ENCODE measurements at places on chromosomes 12 and 14.

GRCh38 chr12:109923481-109924245, 23.6 kb downstream of the TCHP start:
- no peak for DNase-seq

GRCh38 chr12:129496226-129496625, 407.6 kb downstream of the TMEM132D start:
- DNase-seq: no peak

GRCh38 chr12:168763-169525, 45.0 kb downstream of the SLC6A12 start:
- no peak for DNase-seq

DNA sequence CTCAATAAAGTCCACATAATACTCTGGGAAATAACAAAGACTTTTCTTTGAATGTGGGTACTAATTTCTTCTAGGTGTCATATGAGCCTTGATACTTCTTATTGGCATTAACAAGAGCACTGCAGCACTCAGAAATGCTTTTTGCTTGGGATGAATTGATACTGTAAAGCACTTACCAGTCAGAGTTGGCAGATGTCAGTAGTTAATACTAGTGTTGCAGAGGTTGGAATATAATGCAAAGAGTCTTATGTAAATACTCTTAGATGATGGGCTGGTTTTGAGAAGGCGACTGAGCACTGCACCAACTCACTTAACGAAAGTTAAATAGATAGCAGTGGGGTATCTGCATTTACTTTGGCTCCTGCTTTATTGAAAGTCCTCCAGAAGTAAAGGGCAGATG, 25.6 kb upstream of the MBIP start:
- DNase-seq: no peak

DNA sequence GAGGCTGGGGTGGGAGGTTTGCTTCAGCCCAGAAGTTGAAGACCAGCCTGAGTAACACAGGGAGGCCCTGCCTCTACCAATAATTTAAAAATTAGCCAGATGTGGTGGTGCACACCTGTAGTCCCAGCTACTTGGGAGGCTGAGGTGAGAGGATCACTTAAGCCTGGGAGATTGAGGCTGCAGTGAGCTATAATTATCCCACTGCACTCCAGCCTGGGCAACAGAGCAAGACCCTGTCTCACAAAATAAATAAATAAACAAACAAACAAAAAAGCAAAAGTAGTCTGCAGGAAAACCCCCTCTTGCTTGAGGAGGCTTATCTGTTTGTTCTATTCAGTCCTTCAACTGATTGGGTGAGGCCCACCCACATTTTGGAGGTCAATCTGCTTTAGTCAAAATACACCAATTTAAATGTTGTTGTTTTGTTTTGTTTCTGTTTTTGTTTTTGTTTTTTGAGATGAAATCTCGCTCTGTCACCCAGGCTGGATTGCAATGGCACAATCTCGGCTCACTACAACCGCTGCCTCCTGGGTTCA, 24.9 kb upstream of the TXNRD1 start:
- DNase-seq: no peak

DNA sequence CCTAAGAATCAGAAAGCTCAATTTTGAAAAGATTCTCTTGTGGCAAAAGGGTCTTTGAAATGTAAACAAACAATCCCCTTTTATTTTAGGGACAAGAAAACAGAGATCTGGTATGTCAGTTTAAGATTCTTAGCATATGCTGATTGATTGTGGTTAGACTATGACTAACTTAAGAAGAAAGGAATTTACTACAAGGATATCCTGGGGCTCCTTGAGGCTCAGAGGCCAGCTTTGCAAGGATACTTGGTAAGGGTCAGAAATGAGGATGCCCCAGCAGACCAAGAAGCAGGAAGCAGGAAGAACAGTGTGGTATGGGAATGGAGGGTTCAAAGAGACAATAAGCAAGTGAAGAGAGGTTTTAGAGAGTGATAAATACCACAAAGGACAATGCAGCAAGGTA, 474.6 kb downstream of the ETNK1 start:
- DNase-seq: no peak

GRCh38 chr12:62907078-62907477, 27.9 kb downstream of the PPM1H start:
- no peak for DNase-seq

DNA sequence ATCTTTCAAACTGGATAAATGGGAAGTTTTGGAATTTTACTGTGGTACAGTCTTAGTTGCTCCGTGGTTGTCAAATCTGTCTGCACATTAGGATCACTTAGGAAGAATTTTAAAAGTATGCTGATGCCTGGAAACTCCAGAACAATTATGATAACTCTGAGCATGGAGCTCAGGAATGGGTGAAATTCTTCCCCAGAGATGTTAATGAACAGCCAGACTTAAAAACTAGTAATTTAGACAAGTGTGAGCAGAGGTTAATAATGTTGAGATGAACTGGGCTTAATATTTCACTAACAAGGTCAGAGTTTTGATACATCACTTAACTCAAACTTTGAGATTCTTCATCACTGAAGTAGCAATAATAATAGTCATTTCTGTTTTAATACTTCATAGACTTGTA, 94.5 kb downstream of the NTS start:
- DNase-seq: no peak

DNA sequence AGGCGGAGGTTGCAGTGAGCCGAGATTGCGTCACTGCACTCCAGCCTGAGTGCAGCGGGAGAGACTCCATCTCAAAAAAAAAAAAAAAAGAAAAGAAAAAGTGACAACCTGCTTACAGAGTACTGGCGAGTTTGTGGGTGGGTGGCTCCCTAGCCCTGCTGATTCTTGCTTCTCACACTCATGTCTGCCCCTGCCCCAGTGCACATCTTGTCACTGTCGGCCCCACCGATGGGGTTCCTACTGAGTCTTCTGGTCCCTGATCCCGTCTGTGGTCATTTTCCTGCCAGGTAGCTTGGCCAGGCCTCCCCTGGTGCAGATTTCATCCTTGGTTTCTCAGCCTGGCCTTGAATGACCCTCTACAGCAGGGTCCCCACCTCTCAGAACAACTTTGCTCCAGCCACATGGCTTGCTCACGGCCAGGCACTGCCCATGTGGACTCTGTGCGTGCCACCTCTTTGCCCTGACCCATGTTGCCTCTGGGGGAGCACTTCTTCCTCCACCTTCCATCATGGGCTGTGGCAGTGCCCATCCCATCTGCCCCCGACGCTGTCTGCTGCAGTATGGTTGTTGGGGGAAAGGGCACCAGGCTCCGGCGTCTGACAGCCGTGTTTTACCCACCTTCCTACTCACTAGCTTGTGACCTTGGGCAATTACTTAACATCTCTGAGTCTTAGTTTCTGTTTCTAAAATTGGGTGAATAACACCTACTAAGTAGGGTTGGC, 2.1 kb upstream of the PTPN6 start:
- DNase-seq: no peak

DNA sequence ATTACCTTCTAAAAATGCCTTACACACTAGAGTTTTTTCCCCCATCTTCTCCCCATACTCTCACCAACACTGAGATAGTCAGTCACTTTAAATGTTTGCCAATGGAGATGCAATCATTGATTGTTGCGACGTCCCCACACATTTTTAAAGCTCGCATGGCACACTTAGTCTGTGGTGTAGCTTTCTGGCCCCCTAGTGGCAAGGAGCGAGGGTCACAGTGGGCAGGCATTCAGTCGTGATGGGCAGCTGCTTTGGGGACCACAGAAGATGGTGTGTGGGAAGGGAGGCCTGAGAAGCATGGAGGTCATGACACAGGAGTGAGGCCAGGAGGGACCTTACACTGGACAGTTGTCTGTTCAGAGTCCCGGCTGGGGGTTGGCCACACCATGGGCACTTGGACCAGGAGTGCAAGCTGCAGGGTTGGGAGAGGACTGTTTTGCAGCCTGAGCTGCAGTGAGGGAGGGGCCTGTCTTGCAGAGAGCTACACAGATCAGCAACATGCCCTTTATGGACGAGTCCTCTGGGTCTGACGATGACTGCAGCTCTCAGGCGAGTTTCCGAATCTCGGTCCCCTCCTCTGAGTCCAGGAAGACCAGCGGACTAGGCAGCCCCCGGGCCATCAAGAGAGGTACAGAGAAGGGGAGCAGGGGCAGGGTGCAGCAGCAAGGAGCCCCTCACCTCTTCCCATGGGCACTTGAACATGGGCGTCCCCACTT, 28.6 kb downstream of the PIGH start:
- peak; percentile 60 for DNase-seq

DNA sequence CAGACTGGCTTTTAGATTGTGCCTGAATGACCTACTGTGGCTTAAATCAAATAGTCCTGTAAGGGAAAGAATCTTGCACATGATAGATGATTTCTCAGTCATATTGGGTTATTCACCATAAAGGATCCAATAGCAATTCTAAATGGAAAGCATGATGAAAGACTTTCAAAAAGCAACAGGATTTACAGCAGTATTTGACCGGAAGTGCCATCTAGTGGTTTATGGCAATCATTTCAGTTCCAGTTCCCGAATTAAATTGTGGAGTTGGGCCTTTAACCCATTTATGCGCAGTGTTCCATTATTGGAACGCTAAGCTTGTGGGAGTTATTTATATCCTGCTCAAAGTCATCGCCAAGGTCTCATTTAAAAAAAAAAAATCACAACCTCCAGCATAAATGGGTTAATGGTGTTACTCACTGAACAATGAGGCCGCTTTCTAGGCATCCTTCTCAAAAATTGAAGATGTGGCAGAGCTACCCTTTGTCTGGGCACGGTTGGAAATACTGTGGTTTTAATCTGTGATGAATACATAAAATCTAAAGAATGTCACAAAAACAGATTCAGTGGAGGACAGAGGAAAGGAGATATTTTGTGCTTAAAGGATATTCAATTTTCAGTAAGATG, 60.8 kb upstream of the REP15 start:
- DNase-seq: peak; percentile 19

DNA sequence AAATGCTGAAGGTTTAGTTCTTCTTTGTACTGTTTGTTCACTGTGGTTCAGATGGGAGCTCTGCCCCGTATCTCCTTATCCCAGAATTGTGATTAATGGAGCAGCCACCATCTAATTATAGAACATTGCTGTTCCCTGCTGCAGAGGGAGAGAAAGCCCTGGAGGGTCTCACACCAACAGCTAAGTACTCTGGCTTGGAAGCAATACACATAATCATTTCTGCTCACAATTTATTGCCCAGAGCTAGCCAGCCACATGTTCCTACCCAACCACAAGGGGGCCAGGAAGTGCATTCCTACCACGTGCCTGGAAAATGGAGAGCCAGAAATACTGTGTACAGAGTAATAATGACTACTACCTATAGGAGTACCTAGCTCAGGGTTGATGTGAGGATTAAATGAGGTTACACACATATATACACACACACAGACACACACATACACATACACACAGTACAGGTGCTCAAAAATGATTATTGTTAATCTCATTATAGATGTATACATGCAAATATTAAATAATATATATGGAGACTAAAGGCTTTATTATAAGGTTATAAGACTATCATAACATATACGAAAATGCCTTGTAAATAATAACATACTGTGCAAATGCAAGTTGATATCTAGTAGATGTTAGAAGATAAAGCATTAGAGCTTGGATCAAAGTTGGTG, 22.3 kb downstream of the MSRB3 start:
- peak; percentile 18 for DNase-seq

- DNase-seq: no peak
Observed at GRCh38 chr12:50690925-50691324, 73.0 kb upstream of the ATF1 start.

DNA sequence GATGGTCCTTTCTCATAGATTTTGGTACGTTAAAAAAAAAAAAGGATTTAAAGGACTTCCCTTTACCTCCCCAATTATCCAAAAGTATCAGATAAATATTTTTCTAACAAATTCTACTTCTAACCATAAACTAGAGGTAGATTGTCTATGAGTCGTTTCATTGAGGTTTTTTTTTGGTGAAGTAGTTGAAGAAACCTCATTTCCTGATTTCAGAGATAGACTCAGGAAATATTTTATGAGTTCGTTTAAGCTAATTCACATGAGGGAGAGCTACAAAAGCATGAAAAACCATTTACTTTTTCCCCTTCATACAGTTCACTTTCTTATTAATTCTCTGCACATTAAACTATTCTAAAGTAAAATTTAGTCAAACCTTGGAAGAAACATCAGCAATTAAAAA, 112.5 kb downstream of the RALGAPA1 start:
- no peak for DNase-seq

DNA sequence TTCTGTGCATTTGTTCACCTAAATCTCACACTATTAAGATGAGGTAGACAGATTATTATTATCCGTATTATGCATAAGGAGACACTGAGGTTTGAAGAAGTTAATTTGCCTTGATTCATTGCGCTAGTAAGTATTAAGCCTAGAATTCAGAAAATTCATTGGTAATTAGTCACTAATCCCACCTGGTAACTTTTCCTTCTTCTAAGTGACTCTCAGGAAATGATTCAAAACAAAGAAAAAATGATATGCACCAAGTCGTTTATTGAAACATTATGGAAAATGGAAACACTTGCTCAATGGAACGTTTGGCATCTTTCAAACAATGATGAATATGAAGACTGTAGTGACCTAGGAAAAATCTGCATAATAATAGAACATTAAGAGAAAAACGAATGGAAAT, 15.2 kb downstream of the RFX4 start:
- DNase-seq: no peak

DNA sequence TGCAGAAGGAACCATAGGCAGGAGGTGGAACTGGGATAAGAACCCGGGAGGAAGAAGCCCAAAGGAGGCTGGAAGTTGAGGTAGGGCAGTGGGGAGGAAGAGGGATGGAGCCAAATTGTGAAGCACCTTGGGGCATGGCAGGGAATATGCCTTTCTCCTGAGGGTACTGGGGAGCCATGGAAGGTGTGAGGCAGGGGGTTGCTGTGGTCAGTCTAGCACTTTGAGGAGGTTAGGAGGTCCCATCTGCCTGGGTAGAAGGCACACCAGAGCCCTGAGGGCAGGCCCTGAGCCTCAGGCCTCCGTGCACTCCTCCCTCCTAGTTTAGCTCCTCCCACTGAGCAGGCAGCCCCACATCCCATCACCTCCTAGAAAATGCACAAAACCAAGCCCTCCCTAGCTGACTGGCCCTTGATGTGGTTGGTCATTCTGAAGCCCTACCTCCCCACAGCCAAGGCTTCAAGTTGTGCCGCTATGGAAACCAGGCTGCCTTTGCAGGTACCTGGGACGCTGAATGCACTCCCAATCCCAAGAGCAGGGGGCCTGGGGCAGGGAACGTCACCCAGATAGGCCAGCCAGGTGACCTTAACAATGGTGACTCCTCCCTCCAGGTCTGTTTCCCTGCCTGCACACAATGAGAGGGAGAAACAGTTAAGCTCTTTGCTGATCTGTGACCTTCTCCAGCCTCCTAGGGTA, 15.1 kb downstream of the PHETA1 start:
- DNase-seq: no peak

- DNase-seq: no peak
Observed at GRCh38 chr12:7120166-7120565, 8.5 kb downstream of the RBP5 start.

GRCh38 chr14:38138473-38139138, 69.1 kb upstream of the SSTR1 start:
- no peak for DNase-seq

DNA sequence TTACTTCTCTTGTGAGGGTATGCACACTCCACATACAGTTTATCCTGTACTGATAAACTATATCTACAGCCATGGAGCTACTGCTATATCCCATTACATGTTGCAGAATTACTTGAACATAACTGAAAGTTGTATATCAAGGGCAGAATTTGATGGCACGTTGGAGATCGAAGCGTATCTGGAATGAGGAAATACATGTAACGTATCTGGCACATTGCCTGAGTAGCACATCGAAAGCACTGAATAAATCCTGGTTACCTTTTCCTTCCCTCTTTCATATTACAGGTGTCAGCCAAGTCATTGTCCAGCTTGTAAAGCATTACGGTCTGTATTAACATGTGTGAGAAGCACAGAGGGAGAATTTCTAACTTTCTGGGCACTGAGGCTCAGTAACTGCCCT, 42.1 kb upstream of the LIN7A start:
- DNase-seq: no peak
